ENCODE measurements at places on chromosomes 2 and 18.

- no peak for DNase-seq
Observed at GRCh38 chr2:201258666-201259615, 1.4 kb upstream of the CASP8 start.

DNA sequence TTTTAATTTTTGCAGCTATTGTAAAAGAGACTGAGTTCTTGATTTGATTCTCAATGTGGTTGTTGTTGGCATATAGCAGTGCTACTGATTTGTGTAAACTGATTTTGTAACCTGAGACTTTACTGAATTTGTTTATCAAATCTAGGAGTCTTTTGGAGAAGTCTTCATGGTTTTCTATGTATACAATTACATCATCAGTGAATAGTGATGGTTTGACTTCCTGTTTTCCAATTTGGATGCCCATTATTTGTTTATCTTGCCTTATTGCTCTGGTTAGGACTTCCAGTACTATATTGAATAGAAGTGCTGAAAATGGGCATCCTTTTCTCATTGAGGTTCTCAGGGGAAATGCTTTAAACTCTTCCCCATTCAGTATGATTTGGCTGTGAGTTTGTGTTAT is 99.7 kb downstream of the GULP1 start:
- DNase-seq, result no peak

DNA sequence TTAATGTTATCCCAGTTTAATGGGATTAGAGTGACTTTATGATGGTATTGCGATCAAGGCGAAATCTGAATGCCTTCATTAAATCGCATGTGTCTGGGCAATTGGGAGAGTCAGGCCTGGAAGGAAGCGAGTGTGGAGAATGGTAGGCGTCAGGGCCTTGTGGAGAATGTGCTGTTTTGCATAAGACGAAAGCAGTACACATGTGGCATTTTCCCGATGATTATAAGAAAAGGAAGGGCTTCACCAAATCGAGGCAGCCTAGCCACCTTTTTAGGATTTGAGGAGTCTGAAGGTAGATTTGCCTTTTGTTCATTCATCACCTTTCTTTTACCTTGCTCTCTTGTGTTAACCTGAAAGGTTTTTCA is 1.0 kb downstream of the ZNF532 start:
- DNase-seq, result no peak

- DNase-seq, result no peak
Observed at GRCh38 chr2:47405757-47406156, 2.8 kb downstream of the MSH2 start.

DNA sequence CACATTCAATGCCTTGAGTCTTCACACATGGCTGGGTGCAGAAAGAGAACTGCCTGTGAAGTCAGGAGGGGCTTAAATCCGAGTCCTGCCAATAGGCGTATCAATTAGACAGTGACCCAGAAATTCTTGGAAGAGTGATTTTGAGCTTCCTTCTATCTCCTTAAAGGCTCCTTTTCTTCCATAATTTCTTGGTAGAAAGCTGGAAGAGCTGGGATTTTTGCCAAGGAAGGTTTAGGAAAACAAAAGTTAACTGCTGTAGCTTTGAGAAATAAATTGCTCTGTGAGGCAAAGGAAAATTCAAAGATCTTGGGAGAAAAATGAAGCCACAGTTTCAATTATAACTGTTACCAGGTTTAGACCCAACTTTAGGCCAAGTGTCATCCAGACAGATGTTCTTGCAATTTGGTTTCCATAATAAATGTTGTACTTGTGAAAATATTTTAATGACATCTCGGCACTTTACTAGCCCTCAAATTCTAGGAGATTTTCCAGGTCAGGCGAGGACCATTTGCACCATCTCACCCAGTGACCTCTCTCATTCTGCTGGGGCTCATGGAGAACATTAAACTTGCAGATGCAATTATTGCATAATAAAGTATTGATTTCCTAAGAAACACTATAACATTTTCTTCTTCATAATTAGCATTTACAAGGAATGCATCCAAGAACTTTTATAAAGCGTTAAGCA is 329.7 kb upstream of the MEIS1 start:
- DNase-seq, result no peak

GRCh38 chr2:132621131-132621875 is 48.7 kb downstream of the LYPD1 start:
- DNase-seq, result no peak

DNA sequence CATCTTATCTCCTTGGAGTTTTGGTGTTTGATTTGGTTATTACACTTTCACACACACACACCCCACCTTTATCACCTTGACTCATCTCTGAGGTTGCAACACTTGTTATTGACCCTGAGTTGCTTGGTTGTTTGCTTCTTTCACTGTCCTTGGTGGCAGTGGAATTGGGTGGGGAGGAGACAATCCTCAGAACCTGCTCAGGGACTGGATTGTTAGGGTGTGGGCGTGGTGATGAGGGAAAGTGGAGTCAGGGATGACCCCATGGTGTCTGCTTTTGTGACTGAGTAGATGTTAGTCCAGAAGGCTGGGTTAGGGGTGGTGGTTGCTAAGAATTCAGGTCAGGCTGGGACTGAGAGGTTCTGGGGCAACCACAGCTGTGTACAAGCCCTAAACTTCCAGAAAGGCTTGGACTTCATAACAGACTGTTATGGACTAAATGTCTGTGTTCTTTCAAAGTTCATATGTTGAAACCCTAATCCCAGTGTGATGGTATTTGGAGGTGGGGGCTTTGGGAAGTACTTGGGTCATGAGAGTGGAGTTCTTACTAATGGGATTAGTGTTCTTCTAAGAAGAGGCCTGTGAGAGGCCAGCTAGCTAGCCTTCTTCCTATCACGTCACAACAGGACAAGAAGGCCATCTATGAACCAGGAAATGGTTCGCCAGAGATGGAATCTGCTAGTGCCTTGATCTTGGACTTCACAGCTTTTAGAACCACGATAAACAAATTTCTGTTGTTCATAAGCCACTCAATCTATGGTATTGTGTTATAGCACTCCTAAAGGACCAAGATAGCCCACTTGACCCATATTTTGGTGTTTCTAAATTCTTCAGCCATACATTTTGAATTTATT is 3.4 kb upstream of the DIS3L2 start:
- DNase-seq, result no peak

DNA sequence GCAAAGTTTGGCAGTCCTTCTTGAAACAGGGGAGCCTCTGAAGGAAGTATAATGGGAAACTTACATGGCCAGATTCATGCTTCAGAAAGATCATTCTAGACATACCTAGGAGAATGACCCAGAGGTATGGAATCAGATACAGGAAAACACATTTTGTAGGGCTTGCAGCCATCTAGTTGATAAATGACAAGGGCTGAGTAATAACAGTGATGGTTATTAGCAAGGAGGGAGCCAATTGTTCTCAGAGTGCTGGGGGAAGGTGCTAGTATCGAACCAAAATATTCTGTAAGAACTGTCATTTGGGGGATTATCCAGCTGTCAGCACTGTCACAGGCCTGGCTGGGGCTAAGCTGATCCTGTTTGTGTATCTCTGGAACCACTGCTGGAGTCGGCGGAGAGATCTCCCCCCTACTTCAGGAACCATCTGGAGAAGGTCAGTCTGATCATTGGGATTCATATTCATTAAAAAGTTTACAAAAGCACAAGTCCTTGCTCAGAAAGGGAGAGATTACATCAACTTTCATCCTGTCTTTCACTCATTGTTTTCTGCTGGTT is 113.8 kb upstream of the THSD7B start:
- DNase-seq, result no peak

DNA sequence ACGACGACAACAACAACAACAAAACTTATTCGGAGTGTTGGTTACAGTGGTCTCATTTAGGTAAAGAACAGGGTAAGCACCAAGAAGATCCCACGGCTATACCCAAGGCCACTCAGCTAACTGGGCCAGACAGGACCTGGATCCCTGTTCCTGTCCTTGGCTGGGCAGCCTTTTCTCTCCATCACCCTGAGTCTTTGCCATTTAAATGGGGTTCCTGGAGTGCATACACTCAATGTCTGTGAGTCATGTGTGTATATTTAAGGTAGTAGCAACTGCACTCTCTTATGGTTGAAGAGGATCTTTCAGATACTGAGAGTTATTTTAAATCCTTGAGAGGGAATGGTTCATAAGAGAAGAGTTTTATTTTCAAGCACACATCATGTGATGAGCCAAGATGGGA is 35.3 kb downstream of the ADCYAP1 start:
- DNase-seq, result no peak

DNA sequence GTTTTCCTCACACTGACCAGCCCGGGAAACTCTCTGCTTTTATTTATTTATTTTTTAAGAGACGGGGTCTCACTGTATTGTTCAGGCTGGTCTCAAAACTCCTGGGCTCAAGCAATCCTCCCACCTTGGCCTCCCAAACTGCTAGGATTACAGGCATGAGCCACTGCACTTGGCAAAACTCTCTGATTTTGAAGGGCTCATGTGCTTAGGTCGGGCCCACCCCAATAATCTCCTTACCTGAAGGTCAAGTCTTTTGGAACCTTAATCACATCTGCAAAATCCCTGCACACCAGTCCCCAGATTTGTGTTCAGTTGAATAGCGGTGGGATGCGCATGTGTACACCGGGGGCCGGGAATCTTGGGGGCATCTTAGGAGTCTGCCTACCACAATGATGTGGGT is 7.7 kb upstream of the ECEL1 start:
- DNase-seq, result no peak

GRCh38 chr18:7480879-7481278 is 86.2 kb upstream of the PTPRM start:
- no peak for DNase-seq

DNA sequence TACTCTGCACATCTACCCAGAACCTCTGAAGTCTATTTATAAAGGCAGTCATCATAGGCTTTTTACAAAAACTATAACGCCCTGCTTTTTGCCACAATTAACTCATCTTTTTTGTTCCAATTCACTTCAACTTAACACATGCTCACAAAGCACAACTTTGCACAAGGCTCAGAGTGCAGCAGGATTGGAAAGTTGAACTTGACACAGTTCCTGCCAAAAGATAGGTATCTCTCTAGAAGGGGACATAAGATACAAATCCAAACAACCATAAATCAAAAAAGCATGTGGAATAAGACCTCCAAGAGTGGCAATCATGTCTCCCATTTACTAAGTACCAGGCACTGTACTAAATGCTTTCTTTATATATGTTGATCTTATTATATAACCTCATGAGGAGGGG is 36.2 kb downstream of the RPL37A start:
- no peak for DNase-seq

GRCh38 chr2:147368306-147368705 is 476.5 kb upstream of the ACVR2A start:
- no peak for DNase-seq

DNA sequence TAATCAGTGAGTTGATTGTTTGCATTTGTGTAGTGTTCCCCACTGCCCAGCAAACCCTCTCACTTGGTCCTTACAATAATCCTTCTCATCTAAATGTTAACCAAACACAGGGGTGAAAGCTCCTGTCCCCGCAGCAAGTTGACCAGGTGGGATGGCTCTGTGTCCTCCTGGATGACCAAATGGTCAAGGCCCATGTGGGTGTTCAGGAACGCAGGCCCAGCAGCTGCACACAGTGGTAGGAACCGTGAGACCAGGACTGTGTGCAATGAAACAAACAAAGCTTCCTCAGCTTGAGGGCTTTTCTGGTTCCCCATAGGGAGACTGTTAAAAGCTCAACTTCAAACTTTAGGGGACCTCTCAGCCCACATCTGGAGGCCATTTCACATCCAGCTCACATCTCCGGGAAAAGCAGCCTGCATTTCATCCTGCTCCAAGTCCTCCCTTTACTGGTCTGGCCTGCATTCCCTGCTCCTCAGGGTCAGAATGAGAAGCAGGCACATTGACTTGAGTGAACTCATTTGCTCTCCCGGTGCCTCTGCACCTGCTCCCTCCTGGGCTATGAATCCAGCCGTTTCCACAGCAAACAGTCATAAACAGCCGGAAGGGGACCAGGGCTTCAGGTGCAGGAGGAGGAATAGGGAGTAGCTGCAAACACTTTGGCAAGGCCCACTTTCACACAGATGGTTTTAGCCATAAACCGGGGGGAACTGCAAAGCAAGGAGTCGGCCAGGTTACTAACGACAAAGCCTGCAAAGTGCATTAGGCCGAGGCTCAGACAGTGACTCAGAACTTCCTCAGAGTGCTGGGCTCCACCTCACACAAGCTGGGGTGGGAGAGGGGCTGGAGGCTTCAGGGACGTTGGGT is 144.7 kb downstream of the CAPN13 start:
- DNase-seq, result no peak

DNA sequence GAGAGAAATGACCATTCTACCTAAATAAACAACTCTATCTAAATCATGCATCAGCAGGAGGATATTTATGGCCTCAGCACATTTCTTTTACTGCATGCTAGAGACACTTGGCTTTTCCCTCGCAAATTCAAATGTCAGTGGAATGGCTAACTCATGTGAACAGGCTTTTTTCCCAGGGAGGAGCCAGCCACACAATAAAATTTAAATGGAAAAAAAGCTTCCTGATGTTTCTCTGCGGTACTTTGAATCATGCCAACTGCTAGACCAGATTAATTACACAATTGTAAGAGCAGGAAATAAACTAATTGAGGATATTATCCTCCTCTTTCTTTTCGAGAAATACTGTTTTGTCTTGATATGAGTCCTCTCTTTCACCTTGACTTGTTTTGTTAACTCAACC is 676.3 kb downstream of the IRS1 start:
- no peak for DNase-seq

GRCh38 chr18:22084547-22084946 is 84.8 kb upstream of the GATA6 start:
- DNase-seq, result no peak

DNA sequence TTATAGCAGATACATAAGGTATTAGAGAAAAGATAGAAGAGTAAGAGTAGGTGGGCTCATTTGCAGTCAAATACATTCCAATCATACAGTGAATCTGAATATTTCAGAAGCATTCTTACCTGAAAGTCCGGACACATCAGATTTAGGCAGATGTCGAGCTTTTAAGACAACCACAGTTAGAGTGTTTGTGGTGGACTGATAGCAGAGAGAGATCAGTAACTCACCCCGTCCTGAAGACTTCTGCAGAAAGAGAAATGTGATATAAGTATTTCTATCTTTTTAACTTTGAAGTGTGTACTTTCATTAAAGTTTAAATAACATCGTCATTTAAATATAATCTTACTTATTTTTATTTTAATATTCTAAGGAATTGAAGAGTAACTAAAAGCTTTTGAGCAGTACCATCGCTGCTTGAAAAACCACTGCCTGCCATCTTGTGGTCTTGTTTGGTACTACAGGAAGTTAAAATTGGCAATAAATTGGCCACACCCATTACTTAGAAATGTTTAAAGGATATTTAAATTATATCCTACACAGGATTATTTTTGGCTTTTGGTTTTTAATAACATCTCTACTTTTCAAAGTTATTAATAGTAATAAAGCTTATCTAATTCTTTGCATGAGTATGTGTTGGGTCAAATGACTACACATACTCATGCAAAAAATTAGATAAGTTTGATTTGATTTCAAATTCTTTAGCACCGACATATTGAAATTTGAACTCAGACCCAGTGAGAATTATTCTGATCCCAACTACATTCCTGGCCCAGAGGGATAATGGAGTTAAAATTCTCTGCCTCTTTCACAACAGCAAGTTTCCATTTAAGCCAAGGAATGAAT is 5.5 kb downstream of the SYT4 start:
- peak; percentile 35 for DNase-seq
